ENCODE measurements at places on chromosomes 2 and 18. TPM values are rescaled to one million over a fixed set of nuclear protein-coding genes. Genes with fewer than 3 reads are reported as not detected.

UGT1A3 gene
- not detected for total RNA-seq

DOK1 gene
- total RNA-seq = 11.9 TPM

DPY30 gene
- 63.7 TPM for total RNA-seq

- H3K4me1 ChIP-seq = peaks cover 15% of the 10 kb centered on the region
- no peak overlapping the region for H3K27ac ChIP-seq
- no peaks in the 10 kb centered on the region for H3K27me3 ChIP-seq
- no peaks in the 10 kb centered on the region for H3K36me3 ChIP-seq
- no peak overlapping the region for H3K4me3 ChIP-seq
Observed at GRCh38 chr2:53516650-53517049, 251.0 kb upstream of the CHAC2 start.

- H3K36me3 ChIP-seq = peaks cover 45% of the 10 kb centered on the region
- peaks cover 3% of the 10 kb centered on the region for H3K4me1 ChIP-seq
- no peak for DNase-seq
- H3K27ac ChIP-seq = no peak overlapping the region
- H3K4me3 ChIP-seq = no peak overlapping the region
Observed at GRCh38 chr2:61233581-61233980, 71.6 kb downstream of the C2orf74 start.

DNA sequence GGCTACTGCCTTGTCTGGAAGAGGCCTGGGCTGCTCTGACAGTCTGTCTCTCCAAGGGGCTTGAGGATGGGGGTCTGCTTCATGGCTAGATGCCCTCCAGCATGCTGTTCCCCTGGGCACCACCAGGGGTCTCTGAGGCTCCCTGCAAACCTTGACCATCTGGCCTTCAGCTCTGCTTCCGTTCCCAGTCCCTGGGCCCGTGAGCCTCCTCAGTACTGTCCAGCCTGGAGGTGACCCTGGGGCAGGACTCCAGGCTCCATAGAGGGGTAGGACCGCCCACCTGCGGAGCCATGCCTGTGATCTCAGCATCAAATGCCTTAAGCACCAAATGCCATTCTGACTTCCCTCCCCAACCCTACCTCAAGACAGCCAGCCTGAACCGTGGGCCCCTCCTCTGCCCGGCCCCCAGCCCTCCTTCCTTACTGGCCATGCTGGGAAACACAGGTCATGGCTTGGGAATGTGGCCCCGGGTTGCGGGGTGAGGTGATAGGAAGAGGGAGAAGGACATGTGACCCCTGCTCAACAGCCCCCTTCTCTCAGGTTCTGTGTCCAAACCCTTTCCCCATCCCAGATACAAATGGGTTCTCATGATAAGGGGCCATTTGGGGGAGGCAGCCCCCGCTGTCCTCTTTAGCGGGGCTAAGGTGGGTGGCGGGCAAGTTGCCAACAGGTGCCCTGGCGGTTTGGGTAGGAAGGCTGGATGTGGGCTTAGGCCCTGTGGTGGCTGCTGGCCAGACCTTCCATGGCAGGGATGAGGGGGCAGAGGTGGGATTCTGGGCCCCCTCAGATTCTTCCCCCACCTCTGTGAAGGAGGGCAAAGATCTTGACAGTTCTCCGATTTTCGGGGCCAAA, 25.0 kb downstream of the SPEG start:
- H3K27me3 ChIP-seq = no peaks in the 10 kb centered on the region
- DNase-seq = peak; percentile 76
- peaks cover 22% of the 10 kb centered on the region for H3K4me1 ChIP-seq
- peak overlapping the region; percentile 44 for H3K4me3 ChIP-seq

GRCh38 chr2:184906709-184907108, 308.4 kb downstream of the ZNF804A start:
- H3K36me3 ChIP-seq = no peaks in the 10 kb centered on the region
- H3K4me3 ChIP-seq = no peak overlapping the region
- peaks cover 6% of the 10 kb centered on the region for H3K4me1 ChIP-seq
- no peak for DNase-seq
- H3K27ac ChIP-seq = no peak overlapping the region
